ENCODE measurements at places on chromosomes 3 and 15.
A peak's percentile ranks its signal among the peaks of the same experiment; 100 is the strongest.

DNA sequence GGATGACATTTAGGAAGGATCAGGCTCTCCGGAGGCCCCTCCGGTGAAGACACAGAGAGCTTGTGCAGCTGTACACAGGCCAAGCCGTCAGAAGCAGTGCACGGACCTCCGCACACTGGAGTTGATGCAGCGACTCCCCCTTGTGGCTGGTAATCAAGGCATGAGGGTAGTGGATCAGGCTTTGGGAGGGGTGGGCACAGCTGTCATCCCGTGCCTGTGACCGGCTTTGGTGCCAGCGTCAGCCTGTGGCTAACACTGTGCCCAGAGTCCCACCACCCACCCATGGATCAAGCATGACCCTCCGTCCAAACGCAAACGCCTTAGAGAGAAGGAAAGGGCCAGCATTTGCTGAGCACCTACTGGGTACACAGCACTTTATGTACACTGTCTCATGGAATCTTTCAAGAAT, 8.2 kb upstream of the GRIP2 start:
- peak; percentile 29 for DNase-seq

GRCh38 chr15:40097096-40097967, 11.3 kb downstream of the BMF start:
- no peak for DNase-seq

DNA sequence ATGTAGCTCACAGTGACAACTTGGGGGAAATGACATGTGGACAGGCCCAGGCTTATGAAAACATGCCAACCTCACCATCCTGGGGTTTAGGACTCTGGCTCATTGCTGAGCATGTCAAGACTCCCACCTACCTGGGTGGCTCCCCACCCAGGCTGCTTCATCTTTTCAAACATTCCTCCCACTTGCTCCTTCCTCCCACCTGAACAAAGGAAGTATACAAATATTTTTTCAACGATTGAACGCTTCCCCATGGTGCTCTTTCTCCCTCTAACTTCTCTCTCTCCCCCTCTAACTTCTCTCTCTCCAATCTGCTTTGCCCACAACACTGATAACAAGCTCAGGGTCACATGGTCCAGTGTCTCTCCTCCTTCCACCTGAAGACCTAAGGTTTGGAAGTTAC, 27.7 kb upstream of the CPEB1 start:
- no peak for DNase-seq

DNA sequence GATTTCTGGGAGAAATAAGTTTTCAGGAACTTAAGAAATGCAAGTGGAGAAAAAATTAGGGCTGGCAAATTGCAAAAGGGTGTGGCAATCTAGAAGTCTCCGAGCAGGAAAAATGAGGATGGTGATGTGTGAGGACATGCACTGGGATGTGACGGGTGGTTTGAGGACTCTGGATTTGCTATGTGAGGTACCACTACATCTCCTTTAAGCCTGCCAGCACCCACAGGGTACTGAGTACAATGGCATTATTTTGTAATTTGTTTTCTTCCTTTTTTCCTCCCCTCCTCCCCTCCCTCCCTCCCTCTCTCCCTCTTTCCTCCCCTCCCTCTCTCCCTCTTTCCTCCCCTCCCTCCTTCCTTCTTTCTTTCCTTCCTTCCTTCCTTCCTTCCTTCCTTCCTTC, 237.5 kb downstream of the GAP43 start:
- DNase-seq: no peak

- no peak for DNase-seq
These were observed 807.4 kb upstream of the GBE1 start for GRCh38 chr3:82568776-82569338.

GRCh38 chr15:74683758-74684157, 12.1 kb downstream of the EDC3 start:
- no peak for DNase-seq

DNA sequence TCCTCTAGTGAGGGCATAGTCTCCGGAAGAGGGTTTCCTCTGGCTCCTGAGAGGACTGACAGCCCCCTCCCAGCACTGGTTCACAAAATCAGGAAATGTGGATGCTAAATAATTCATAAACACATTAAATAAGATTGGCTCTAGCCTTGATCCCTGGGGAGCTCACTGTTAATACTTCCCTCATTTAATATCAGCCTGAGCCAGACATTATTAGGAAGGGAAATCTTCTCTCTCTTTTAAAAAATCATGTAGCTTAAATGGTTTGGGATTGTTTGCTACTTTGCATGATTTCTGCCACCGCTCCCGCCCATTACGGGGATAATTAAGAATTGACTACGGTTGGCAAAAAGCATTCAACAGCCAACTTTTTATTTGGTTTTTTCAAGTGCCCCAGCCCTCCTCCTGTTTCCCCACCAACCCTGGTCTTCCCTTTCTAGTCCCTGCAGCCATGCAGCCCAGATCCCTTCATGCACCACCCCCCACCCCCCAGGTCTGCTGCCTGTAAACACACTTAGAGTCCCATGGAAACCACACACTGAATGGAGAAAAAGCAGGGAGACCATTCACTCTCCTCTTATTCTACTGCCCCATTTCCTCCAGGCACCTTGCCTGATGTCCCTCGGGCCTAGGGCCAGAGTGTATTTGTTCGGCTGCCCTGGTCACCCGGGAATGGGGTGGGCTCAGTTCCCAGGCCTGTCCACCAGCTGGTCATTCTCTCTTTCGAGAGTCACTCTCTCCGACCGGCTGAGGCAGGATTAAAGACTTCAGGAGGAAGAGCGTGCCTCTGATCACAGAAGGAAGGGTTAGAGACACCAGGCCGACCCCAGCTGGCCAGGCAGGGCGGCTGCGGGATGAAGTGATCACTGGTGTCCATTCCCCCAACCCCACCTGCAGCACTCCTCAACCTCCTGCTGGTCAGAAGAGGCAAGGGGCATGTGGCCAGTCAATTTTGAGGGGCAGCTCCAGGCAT, 45.1 kb downstream of the SEMA5B start:
- no peak for DNase-seq

GRCh38 chr3:30548600-30548999, 57.8 kb upstream of the TGFBR2 start:
- peak; percentile 22 for DNase-seq

- no peak for DNase-seq
These were observed 9.4 kb downstream of the IGF1R start for GRCh38 chr15:98657721-98658120.

- DNase-seq: peak; percentile 51
These were observed 43.6 kb downstream of the TBC1D2B start for GRCh38 chr15:78033864-78034263.

- DNase-seq: no peak
These were observed 51.6 kb downstream of the TP53BP1 start for GRCh38 chr15:43441316-43441715.

DNA sequence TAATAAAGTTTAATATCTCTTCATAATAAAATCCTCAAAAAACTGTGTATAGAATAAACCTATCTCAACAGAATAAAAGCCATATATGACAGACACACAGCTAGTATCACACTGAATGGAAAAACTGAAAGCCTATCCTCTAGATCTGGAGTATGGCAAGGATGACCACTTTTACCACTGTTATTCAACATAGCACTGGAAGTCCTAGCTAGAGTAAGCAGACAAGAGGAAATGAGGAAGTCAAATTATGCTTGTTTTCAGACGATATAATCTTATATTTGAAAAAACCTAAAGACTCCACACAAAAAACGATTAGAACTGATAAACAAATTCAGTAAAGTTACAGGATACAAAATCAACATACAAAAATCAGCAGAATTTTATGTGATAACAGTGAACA, 57.4 kb upstream of the DIPK2A start:
- no peak for DNase-seq

- no peak for DNase-seq
These were observed 280.0 kb upstream of the SOX2 start for GRCh38 chr3:181431748-181432147.

DNA sequence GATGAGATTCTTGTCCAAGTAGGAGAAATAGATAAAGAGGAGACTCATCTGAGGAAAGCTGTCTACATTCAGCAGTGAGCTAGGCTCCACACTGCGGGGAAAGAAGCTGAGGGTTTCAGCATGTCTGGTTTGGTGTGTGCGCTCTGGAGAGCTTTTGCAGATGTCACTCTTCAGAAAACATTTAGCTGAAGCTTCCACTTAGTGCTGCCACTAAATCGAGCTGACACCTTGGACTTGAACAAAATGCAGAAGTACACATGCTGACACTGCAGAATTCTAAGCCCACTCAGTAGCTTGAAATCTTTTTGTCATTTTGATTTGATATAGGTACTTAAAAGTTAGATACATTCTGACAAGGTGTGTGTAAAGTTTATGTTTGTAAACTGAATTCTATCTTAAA, 32.3 kb upstream of the CRTC3 start:
- no peak for DNase-seq

GRCh38 chr3:63228677-63229076, 49.4 kb upstream of the SYNPR start:
- no peak for DNase-seq

DNA sequence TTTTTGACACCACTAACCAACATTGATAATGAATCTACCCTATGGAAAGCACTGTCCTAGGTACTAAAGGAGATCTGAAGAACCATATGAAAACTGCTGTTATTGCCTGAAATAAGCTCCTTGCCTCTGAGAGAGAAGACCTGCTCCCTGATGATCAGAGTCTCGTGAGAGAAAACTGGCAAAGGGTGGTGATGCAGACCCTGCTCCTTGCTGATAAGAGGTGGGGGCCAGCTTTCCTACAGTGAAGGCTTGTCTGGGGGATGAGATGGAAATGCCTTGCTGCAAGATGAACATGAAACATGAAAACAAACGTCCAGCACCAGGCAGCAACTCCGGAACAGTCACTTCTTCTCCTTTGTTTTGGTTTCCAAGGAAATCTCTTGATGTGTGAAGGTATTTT, 31.9 kb downstream of the RASGRP1 start:
- DNase-seq: no peak

DNA sequence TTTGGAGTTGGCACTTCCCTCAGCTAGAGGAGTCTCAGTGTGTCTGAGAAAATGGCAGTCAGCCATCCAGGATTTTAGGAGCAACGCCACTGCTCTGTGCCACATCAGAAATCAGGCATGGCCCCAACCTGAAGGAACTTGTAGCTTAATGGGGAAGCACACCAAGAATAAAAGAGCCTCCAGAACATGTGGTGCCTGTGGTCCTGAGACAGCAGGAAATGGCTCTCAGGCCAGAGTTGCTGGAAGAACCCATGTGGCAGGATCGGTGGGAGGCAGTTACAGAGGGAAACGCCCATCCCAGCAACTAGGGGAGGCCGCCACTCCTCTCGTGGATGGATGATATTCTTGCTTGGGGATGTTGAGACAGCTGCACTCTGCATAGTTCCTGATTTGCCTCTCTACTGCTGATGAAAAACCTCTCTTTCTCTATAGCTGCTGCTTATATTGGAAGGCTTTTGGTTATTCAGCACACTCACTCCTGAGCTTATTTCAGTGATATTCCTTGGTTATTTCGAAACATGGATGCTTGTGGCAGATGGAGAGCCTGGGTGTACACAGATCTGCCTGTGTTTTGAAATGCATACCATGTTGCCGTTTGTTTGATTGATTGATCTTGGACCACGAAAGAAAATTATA, 52.4 kb downstream of the KLHL25 start:
- DNase-seq: no peak

DNA sequence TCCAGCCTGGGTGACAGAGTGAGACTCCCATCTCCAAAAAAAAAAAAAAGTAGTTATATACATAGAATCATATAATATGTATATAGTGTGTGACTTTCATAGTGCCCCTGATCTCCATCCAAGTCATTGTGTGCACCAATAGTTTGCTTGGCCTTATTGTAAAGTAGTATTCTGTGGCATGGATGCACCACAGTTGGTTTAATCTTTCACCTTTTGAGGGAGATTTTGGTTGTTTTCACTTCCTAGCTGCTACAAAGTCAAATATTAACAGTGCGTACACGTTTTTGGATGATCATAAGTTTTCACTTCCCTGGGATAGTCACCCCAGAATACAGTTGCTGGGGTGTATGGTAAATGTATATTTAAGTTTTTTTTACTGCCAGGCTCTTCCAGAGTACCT, 162.8 kb downstream of the PTPRG start:
- no peak for DNase-seq

DNA sequence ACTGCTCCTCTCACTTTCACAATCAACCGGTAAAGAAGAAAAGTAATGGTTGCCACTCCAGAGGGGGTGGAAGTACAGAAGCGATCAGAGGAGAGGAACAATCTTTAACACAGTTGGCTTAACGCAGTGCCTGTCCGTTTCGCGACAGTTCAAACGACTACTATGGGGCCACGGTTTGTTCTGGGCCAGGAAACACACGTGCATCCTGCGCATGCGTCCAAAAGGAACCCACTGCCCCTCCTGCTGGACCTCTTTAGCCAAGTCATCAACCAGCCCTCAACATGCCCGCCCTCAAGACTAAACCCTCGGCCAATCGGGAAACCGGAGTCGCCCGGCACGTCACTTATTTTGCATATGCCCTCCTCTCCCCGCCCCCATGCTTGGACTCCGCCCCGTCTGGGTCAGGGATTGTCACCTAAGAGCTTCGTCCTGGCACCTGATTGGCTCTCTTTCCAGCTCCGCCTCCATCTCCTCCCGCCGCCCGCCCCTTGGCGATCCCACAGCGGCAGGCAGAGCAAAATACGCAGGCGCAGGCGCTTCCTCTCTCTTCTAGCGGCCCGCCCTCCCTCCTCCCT, 345 bp upstream of the CDV3 start:
- peak; percentile 100 for DNase-seq

GRCh38 chr15:37931321-37931720, 3.1 kb upstream of the TMCO5A start:
- no peak for DNase-seq

GRCh38 chr3:50256978-50257890, 11.7 kb upstream of the SEMA3B start:
- no peak for DNase-seq

GRCh38 chr3:59782664-59783063, 732.8 kb upstream of the CFAP20DC start:
- no peak for DNase-seq

GRCh38 chr15:93210995-93211394, 122.0 kb upstream of the RGMA start:
- DNase-seq: no peak

- DNase-seq: no peak
These were observed 9.4 kb upstream of the CAV3 start for GRCh38 chr3:8724108-8724752.

- DNase-seq: no peak
These were observed 4.7 kb downstream of the BAHD1 start for GRCh38 chr15:40445421-40445922.

GRCh38 chr15:23074684-23075083, 35.3 kb upstream of the TUBGCP5 start:
- DNase-seq: no peak

- no peak for DNase-seq
These were observed 9.3 kb downstream of the SECISBP2L start for GRCh38 chr15:49036650-49037545.

GRCh38 chr15:27408428-27408827, 437.4 kb downstream of the GABRG3 start:
- DNase-seq: no peak
